ENCODE measurements at places on chromosomes 16 and 17.
A peak's percentile ranks its signal among the peaks of the same experiment; 100 is the strongest.

GRCh38 chr16:74700116-74700437 lies 585 bp downstream of the MLKL start:
- no peak for DNase-seq

DNA sequence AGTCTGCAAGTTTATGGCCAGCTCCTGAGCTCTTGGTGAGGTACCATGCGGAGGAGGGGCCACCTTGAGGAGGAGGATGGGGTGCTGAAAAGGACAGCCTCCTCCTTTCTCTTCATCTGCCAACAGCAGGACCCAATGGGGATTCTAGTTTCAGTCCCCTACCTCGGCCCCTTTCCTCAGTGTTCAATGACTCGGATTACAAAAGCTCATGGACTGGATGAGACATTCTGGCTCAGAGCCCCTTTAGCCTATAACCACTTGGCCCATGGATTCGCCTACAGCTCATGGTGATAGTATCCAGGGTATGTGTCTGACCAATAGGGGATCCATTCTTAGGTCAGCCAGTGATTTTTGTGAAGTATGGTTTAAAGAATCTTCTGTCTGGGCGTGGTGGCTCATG lies 8.5 kb upstream of the PIK3R6 start:
- DNase-seq: peak; percentile 19

- DNase-seq: no peak
Measured at GRCh38 chr16:85017151-85017550, 5.8 kb upstream of the ZDHHC7 start.

GRCh38 chr16:72639494-72639893 lies 408.4 kb downstream of the ZFHX3 start:
- no peak for DNase-seq

DNA sequence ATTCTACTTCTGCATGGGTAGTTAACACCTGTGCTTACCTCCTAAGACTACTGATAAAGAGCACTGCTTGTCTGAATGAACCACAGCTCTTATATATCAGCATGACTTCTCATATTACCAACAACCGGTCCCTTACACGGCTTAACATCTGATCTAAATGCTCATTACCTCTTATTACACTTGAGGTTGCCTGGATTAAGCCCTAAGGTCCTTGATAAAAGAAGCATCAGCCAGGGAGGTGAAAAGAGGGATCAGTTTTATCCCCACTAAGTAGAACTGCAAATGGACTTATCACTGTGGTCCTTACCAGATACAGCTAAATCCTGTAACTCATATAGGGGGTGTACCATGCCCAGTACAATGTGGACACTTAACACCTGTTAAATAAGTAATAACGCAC lies 8.2 kb upstream of the RSKR start:
- no peak for DNase-seq

DNA sequence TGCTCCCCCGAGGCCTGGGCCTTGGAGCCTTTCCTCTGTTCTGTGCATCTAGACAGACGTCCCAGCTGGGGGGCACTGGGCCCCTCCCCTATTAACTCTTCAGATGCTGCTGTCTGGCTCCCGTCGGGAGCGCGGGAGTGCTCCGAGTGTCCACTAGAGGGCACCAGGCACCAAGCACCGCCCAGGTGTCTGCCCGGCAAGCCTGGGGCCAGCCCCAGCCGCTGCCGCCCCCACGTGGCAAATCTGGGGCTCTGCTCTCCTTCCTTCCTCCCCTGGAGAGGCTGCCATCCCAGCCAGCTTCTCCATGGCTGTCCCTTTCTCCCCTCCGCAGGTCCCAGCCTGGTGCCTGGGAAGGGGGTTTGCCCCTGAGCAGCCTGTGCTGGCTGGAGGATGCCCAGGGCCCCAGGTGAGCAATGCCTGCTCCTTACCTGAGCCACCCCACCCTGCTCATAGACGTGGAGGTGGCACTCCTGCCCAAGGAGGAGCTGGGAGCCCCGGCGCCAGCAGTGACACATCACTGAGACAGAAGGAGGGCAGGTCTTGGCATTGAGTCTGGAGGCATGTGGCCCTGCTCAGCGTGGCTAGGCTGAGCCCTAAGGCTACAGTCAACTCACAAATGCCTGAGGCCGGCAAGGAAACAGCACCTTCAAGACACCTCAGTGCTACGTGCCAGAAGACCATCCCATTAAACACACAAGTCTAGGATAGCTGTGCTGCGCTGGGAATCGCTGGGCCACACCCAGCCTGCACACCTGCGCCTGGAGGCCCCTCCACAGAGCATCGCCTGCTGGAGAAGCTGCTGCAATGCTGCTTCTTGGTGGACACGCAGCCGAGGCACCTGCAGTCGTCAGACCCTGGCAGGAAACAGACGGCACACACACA lies 19.7 kb downstream of the TMEM235 start:
- DNase-seq: peak; percentile 61

DNA sequence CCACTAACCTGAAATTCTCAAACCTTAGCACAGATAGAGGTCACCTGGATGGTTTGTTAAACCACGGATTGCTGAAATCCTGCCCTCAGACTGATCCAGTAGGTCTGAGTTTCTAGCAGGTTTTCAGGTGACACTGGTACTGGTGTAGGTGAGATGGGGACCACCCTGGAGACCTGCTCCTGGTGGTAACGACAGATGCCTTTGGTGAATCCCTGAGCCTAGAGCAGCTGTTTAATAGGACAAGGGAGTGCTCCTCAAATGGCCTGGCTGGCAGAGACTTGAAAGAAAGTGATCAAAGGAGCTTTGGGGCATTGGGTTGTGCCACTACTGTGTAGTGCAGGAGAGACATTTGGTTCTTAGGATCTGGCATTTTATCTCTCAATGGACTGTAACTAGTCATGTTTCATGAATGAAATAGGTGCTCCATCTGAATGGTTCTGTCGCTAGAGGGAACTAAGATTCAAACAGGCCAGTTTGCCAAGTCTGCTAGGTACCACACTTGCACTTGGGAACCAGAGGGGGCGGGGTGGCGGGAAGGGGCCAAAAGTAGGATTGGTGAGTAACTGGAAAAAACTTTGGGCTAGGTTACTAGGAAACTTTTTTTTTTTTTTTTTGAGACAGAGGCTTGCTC lies 2.9 kb upstream of the IFI35 start:
- no peak for DNase-seq

DNA sequence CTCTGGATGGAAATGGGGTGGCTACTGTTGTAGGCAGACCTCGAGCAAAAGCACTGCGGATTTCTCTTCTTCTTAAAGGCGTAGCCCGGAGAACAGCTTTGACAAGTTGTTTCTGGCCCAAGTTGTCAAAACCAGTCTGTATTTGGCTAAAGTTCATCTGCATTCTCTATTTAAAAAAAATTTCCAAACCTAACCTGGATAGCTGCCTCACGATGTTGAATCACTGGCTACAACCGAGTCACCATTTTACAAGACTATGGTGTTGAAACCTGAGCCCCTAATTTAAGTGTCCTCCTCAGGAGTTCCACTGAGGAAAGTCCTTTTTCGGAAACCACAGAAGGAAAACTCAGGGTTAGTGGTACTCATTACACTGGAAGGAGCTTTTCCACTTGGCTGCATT lies 1.5 kb downstream of the SLC16A6 start:
- DNase-seq: no peak

DNA sequence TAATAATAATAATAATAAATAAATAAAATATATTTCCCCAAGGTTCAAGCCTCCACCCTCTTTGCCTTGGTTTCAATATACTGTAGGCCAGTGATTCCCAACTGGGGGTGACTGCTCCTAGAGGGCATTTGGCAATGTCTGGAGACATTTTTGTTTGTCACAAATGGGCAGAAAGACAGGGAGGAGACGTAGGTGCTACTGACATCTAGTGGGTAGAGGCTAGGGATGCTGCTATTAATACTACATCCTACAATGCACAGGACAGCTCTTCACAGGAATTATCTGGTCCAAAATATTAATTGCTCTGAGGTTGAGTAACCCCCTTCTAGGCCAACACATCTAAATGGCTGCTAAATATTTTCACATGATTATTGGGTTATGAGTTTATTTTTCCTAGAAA lies 12.8 kb upstream of the PRR14 start:
- no peak for DNase-seq

DNA sequence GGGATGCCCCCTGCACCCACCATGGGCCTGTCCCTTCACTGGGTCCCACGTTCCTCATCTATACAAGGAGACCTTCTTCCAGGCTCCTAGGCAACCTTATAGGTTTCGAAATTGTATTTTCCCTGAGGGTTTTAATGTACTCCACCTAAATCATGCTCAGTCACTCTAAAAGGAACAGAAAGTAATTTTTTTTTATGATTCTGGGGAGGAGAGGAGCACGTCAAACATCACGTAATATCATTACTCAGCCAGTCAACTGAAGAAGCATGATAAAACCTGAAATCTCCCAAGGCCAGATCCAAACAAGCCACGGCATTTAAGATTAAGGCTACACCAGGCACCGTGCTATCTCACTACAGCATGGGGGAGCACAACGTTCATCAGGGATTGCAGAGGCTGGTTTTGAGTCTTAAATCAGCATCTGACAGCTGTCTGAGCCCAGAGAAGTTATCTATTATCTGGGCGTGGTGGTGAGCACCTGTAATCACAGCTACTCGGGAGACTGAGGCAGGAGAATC lies 3.9 kb upstream of the TMEM114 start:
- DNase-seq: no peak

DNA sequence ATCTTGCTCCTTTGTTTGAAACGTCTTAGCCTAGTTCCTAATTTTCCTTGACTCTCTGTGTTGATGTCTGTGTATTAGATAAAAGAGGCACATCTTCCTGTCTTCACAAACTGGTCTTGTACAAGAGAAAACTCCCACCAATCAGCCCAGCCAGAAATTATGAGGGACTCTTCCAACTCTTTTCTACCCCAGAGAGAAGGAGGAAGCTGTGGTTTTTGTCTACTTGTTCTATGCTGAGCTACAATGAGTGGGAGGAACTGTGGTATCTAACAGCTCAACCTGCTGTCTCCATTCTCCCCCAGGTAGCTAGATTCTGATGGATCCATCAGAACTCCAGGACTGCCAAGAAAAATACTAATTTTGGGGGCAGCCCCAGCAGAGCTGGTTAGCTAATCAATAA lies 392.5 kb downstream of the HS3ST3B1 start:
- DNase-seq: no peak

DNA sequence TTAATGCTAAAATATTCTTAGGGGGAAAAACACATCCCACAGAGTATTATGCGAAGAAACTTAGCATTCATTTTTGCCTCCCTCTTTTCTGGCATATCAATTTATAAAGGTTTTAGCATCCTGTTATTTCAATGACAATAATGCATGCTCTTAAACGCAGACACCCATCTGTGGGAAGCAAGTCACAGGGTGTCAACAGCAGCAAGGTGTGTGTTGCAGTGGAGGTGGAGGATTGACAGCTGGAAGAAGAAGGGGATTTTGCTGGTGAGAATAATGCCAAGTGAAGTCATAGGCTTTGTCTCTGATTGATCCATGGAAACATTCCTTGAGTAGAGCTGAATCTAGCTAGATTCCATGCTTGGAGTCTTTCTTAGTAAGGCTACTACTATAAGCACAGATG lies 498.1 kb downstream of the NPIPA7 start:
- DNase-seq: no peak

DNA sequence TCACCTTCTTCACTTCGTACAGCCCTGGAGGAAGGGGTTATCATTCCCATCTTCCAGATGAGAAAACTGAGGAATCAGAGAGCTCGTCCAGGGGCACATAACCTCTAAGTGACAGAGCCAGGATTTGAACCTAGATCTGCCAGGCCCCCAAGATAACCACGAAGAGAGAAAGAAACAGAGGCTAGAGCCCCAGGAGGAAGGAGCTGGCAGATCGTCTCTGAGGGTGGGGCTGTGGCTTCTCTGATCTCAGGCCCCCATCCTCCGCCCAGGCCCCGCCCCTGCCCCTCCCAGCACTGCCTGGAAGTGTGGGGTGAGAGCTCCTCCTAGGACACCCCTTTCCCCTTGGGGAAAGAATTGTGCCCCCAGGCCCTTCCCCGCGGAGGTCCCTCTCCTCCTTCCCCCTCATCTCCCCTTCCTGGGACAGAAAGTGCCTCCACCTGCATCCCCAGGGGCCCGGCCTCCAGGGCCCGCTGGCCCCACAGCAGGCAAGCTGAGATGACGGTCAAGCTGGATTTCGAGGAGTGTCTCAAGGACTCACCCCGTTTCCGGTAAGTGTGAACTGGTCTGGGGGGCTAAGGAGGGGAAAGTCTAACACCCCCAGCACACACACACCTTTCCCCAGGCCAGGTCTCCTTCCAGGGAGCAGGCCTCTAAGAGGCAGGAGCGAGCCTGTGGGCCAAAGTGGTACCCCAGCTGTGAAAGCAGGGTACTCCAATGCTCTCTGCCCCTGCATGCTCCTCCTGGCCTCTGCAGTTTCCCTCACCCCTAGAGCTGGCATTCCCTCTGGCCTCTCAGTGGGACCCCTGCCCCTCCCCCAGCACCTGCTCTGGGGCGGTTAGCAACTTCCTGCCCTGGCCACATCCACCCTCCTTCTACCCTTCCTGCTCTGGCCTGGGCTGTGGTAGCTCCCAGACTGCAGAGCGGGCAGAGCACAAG lies at the start of gene ACAP1:
ACAP1 (plus strand) TSS at position 290 of the 936 bp plus-strand sequence; CDS start at position 496, 206 bp downstream.
- DNase-seq: no peak

- no peak for DNase-seq
Measured at GRCh38 chr17:79301469-79301868, 226.8 kb downstream of the ENGASE start.

GRCh38 chr16:50165473-50165872 lies 12.4 kb downstream of the TENT4B start:
- DNase-seq: no peak

DNA sequence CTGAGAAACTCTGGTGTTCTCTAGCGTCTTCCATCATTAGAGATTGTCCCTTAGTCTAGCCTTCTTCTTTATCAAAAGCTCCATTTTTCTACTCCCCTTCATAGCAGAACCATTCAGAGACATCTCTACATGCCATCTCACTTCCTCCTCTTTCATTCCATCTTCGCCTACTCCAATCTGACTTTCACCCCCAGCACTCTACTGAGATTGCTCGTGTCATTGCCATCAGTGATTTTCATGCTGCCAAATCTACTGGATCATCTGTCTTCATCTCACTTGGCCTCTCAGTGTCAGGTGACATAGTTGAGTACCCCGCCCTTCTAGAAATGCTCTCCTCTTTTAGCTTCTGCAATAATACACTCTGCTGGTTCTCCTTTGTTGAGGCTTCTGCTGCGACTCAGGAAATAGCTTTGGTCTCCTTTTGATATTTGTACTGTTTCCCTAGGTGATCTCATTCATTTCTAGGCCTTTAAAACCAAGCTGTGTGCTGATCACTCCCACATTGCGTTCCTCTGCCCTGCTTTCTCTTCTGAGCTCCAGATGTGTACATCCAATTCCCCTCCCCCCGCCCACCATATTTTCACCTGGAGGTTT lies 119.1 kb downstream of the FTO start:
- DNase-seq: no peak

DNA sequence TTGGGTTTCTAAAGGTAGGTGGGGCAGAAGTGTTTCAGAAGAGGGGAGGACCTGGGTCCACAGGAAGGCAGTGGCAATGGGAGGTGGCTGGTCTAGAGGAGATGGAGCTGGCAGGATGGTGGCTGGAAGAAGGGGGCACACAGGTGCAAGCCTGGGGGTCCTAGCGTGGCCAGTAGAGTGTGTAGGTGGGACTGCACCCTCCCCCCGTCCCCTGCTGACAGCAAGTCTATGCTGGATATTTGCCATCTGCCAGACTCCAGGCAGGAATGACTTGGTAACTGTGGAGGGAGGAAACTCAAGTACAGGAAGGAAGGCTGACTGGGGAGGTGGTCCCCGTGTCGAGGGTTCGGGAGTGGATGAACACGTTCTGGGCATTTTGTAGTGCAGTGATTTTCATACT lies 8.6 kb downstream of the MED9 start:
- DNase-seq: no peak
